Stimulated activated CD4-positive, alpha-beta T cell treated with anti-CD3 and anti-CD28 coated beads, Interleukin-4, amount 100 ng/mL, for 48 hours (primary cell): ENCODE measurements at places on chromosomes 3 and 15.

- no peak for DNase-seq
These were observed 41.0 kb upstream of the TRAK1 start for GRCh38 chr3:42050126-42050525.

GRCh38 chr3:42024591-42025351, 62.9 kb upstream of the ULK4 start:
- DNase-seq: no peak

GRCh38 chr3:40229386-40229785, 80.1 kb upstream of the EIF1B start:
- DNase-seq: no peak

- no peak for DNase-seq
These were observed 29.9 kb downstream of the TIGIT start for GRCh38 chr3:114323546-114324254.

DNA sequence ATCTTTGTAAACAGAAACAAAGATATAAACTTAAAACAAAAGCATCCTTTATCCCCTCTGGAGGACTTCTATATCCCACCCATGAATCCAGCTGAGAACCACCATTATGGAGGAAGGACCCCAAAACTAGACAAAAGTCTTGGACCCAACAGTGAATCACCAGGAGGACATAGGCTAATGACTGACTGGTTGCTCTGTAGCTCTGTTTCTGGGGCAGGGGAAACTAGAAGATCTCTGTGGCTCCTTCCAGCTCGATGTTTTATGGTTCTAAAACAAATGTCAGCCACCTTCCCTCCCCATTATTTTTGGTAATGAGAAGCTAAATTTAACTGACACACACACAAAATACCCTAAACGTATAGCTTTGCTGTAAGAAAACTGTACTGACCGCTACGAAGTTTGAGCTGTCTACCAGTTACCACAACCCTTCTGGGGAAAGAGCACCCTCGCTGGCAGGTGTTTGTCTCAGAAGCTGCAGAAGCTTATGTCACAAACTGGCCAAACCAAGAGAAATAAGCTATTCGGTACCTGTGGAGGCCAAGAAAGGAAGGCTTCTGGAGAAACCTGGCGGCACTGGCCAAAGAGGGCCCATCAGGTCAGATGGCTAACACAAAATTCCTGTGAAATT, 36.4 kb downstream of the MB21D2 start:
- DNase-seq: no peak
